CD4-positive, alpha-beta T cell treated with Interleukin-6 at 100 ng/mL for 8 hours (primary cell): ENCODE measurements at places on chromosomes 7 and 10.

GRCh38 chr10:48364659-48365405 lies 58.4 kb downstream of the MAPK8 start:
- DNase-seq, result no peak

GRCh38 chr7:24668927-24669635 lies 88.2 kb downstream of the GSDME start:
- no peak for DNase-seq

- no peak for DNase-seq
Measured at GRCh38 chr10:84190621-84191020, 3.7 kb upstream of the CDHR1 start.

- no peak for DNase-seq
Measured at GRCh38 chr7:2729031-2729892, 41.3 kb downstream of the AMZ1 start.

GRCh38 chr7:118502235-118502634 lies 277.7 kb downstream of the ANKRD7 start:
- no peak for DNase-seq

- no peak for DNase-seq
Measured at GRCh38 chr10:12279281-12279680, 70.1 kb upstream of the CAMK1D start.
